Endothelial cell of umbilical vein (primary cell): ENCODE measurements at places on chromosomes 4 and X. TPM values are rescaled to one million over a fixed set of nuclear protein-coding genes. Genes with fewer than 3 reads are reported as not detected.

TCEAL7 gene
- 8.2 and 10.5 TPM in 2 replicates for total RNA-seq

DNASE1L1 gene
- total RNA-seq: 47.5 and 61.5 TPM in 2 replicates

GPRASP1 gene
- total RNA-seq: 2.1 and 2.4 TPM in 2 replicates

SPATA4 gene
- not detected in 2 replicates for total RNA-seq

UNC5C gene
- 0.44 and 0.53 TPM in 2 replicates for total RNA-seq

CSN1S1 gene
- not detected in 2 replicates for total RNA-seq

NKRF gene
- 10.8 and 12.0 TPM in 2 replicates for total RNA-seq

XAGE1A gene
- not detected in 2 replicates for total RNA-seq

SRPX gene
- total RNA-seq: 104 and 126 TPM in 2 replicates

FAM200B gene
- total RNA-seq: 20.6 and 24.6 TPM in 2 replicates

TCEAL5 gene
- not detected in 2 replicates for total RNA-seq

ZNF185 gene
- 19.7 and 31.6 TPM in 2 replicates for total RNA-seq

FABP2 gene
- not detected in 2 replicates for total RNA-seq

MRFAP1L1 gene
- total RNA-seq: 42.0 and 43.8 TPM in 2 replicates

TMPRSS11D gene
- not detected in 2 replicates for total RNA-seq

FGFBP1 gene
- total RNA-seq: not detected in 2 replicates

F9 gene
- total RNA-seq: not detected in 2 replicates

SASH3 gene
- not detected in 2 replicates for total RNA-seq

IL9R gene
- not detected in 2 replicates for total RNA-seq

ZIC3 gene
- not detected in 2 replicates for total RNA-seq

CT45A10 gene
- total RNA-seq: not detected in 2 replicates

ERAS gene
- total RNA-seq: not detected in 2 replicates

ARMCX4 gene
- 17.6 and 19.9 TPM in 2 replicates for total RNA-seq

LINC00632 gene
- total RNA-seq: 12.7 and 16.3 TPM in 2 replicates

ADGRG4 gene
- 0.04 and 0.05 TPM in 2 replicates for total RNA-seq

OTC gene
- not detected in 2 replicates for total RNA-seq

UGT2A1 gene
- not detected in 2 replicates for total RNA-seq

VEGFC gene
- total RNA-seq: 34.9 and 47.1 TPM in 2 replicates

MAP7D2 gene
- 0.15 and 0.18 TPM in 2 replicates for total RNA-seq
